ENCODE measurements at places on chromosomes 2 and 18.

- no peak for DNase-seq
Measured at GRCh38 chr2:149037851-149038250, 648 bp upstream of the LYPD6B start.

GRCh38 chr2:28603821-28604220 is 108.0 kb downstream of the PLB1 start:
- DNase-seq: no peak

GRCh38 chr18:43751203-43751602 is 473.9 kb upstream of the SYT4 start:
- no peak for DNase-seq

GRCh38 chr2:238497610-238498005 is 70.9 kb downstream of the ASB1 start:
- DNase-seq: no peak

GRCh38 chr2:97675430-97676113 is 6.1 kb downstream of the C2orf92 start:
- DNase-seq: no peak

DNA sequence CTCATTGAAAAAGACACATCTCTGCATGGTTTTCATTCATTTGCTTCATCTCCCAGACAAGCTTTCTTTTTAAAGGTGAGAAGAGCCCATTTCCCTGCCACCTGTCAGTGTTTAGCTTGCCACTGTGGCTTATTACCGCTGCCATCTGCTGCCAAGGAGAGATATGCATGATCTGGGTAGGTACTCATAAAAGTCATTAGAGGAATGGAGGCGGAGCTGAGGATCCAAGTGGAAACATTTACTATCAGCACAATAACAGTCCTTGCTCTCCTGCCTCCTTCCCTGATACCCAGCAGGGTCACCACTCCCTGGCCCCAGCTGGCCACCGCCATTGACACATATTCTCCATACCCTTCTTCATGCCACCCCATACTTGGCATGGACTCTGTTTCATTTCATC is 390.4 kb downstream of the TSN start:
- DNase-seq: no peak

GRCh38 chr2:11073251-11073650 is 82.0 kb upstream of the SLC66A3 start:
- no peak for DNase-seq

DNA sequence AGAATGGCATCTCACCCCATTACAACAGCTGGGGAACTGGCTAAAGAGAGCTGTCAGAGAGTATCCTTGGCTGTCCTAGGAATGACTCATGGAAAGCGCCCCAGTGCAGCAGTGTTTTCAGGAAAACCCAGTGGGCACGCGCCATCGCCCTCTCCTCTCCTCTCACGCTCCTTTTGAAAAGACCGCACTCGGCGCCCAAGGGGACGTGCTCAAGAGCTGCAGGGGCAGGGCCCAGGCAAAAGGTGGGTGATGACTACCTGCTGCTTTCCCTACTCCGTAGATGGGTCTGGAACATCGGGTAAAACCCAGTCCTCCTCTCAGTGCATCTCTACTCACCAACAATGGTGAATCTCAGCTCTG is 68.1 kb downstream of the EMILIN2 start:
- no peak for DNase-seq

DNA sequence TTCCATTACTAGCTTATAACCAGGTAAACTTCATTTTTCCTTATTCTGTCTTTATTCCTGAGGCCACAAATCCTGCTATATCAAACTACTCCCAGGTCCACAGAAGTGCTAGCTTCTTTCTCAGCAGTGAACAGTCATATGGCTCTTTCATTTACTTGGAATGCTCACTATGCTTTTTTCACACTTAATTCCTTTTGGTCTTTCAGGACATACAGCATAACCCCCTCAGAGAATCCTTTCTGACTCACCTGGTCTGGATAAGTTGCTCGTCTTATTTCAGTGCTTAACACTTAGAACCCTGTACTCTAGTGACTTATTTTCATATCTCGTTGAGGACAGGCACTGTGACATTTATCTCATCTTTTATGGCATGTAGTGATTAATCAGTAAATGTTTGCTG is 325.0 kb upstream of the UBE2E3 start:
- no peak for DNase-seq

DNA sequence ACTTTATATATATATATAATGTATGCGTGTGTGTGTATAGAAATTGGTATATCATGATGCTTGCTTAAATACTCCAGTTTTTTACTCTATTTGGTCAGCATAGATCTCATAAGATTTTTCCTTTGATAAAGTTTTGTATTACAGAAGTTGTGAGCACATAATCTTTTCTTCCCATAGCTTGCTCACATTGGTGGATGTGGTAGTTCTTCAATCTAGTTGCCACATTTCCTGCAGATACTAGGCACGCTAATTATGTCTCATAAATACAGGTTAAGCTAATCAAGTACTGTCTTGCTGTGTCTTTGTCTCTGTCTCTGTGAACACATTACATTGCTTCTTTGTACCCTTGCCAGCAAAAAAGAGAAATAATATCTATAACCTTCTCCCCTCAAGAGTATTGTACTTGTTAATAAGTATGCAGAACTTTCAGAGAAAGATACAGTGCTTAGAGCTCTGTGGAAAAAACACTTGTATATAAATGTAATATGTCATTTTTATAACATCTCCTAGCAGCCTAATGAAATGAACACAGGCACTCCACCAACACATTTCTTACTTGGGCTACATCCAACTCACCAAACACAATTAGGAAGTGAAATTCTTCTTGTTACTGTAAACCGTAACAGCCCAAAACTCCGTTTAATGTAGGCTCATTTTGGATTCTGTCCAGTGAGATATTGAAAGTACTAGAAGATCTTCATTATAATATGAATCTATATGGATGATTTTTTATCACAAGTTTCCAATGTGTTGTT is 306.7 kb upstream of the SLC8A1 start:
- peak; percentile 27 for DNase-seq

GRCh38 chr2:229980431-229981184 is 58.3 kb downstream of the FBXO36 start:
- DNase-seq: peak; percentile 24

- DNase-seq: no peak
Measured at GRCh38 chr2:208570066-208570465, 163.5 kb downstream of the PTH2R start.

GRCh38 chr2:29326926-29327325 is 211.7 kb downstream of the CLIP4 start:
- no peak for DNase-seq

- peak; percentile 95 for DNase-seq
Measured at GRCh38 chr2:170073288-170073687, 104.7 kb upstream of the MYO3B start.

DNA sequence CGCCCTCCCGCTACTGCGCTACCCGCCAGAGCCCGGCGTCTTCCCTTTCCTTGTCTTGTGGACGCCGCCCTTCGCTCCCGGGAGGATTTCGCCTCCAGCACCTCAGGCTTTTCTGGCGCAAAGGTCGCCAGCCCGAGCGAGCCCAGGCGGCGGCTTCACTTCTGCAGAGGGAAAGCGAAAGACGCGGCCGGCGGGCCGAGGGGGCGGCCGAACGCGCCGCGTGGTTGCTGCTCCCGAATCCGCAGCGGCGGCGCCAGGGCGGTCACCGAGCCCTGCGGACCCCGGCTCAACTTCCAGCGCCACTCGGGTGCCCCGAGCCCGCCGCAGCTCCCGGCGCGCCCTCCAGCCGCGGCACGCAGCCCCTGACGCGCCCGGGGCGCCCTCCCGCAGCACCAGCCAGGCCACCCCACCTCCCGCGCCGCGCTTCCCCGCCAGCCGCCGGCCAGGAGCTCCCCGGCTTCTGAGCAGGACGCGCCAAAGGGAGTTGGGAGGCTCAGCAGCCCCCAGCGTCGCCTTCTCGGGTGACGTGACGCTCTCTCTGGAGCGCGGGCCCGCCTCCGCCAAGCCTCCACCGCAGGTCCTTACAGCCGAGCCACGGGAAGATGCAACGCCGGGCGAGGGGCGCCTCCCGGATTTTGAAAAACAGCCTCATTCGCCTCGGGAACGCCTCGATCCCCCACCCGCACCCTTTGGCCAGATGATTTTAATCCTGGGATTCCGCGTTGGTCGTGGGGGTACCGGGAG is 84.9 kb upstream of the EPB41L3 start:
- DNase-seq: no peak

DNA sequence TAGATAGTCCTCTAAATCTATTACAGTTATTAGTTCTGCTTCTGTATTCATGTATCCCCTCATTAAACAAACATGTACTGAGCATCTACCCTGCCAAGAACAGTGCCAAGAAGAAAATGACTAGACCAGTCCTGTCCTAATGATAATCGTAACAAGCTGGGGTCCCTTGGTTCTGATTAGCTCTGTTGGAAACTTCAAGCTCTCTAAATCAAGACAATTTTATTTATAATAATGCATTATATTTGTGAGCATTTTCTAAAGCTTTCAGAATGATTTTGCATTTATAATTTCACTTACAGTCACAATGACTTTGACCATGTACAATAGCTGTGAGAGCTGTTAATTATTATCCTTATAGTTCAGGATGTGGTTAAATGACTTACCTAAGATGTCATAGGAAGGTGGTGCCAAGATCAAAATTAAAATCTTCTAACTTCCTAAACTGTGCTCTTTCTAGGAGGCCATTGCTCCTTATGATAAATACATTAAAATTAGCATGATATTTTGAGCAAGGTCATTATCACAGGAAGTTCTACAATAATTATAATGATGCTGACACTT is 336.5 kb upstream of the SLC39A10 start:
- no peak for DNase-seq

- no peak for DNase-seq
Measured at GRCh38 chr18:21803495-21803894, 62.9 kb downstream of the MIB1 start.

- peak; percentile 72 for DNase-seq
Measured at GRCh38 chr2:157194097-157194688, 63.3 kb upstream of the GALNT5 start.

DNA sequence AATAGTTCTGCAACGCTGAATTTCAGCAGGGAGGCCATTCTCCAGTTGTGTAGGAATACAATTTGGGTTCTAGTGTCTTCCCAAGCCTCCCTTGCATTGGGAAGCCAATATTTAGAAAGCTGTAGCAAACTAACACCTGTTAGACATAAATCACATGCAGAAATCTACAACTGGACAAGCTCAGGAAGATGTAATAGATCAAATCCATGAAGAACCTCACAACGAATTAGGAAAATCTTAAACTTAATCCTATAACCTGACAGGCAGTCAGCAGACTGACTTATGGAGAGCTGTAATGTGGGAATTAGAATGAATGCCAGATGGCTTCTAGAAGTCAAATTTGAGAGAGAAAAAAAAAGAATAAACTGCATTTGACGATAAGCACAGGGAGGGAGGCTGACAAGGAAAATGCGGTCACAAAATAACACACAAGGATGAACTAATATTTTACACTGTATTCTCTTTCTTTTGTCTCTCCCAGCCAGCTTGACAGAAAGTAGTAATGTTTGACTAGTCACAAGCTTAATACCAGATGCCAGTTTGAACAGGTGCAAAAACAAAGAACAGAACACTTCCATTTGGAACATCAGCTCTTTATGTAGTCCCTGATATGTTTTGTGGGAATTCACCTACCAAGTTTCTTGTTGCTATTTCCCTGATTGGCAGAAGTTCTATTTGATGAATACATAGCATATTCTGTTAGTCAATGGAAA is 50.8 kb upstream of the FANCL start:
- DNase-seq: peak; percentile 45

DNA sequence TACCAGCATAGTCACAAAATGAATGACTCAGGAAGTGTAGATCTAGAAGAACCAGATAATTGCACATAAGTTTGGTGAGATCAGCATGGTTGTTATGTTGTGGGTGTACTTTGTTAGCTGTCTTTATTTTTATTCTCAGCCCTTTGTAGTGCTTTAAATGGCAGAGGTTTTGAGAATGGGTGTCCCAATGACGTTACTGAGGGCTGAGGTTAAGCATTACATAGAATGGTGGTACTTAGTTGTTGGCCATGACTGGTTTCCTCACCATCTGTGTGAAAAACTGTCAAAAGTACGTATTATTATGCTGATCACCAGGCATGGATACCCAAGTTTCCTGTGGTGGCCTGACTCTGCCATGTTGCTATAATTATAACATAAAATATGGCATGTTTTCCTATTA is 165.8 kb downstream of the UBE2E3 start:
- DNase-seq: no peak

DNA sequence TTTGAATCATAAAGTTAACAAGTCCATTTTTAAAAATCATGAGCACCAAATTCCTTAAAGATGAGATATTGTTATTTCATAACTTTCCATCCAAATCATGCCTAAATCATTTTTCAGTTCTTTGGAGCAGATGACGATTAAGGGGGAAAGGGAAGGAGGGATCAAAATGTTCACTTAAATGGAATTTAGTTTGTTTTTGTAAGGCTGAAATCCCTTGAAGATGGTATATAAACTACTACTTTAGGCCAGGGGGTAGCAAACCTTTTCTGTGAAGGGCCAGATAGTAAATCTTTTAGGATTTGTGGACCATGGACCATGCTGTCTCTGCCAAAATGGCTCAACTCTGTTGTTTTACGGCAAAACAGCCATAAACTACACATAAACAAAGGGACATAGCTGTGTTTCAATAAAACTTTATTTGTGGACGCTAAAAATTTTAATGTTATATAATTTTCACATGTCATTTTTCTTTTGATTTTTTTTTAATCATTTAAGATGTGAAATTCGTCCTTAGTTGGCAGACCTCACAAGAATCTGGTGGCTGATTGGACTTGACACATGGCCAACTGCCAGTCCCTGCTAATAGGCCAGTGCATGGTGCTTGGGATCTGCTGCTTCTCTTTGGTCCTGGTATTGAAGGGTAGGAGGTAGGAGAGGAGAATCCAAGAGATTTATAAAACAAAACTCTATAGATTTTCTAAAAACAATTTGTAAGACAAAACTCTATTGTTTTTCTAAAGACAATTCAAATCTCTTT is 52.0 kb upstream of the RTN4 start:
- DNase-seq: no peak

- no peak for DNase-seq
Measured at GRCh38 chr2:120919771-120920453, 184.2 kb downstream of the GLI2 start.

DNA sequence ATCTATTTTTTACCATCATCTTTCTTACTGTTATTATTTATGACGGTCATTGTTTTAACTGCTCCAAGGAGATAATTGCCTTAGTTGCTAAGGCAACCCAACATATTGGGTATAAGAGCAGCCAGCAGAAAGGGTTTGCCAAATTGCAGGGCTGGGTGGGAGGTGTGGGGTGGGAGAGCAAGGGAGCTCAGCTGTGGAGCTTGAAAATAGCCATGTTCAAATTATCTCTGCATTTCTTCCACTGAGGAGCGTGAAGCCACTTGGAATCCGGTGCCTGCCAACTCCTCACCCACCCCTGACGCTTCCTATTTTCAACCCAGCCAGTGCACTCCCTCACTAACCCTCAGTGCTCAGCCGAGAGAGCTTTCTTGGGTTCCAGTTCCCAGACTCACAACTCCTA is 60.8 kb downstream of the SETBP1 start:
- no peak for DNase-seq

Measured in pons (tissue), 1 donor.